ENCODE measurements at places on chromosomes 3 and 15.

- DNase-seq = peak; percentile 91
Measured at GRCh38 chr15:45200001-45200798, 12.4 kb upstream of the SHF start.

GRCh38 chr15:84671211-84671610, 13.2 kb upstream of the NMB start:
- DNase-seq = no peak

DNA sequence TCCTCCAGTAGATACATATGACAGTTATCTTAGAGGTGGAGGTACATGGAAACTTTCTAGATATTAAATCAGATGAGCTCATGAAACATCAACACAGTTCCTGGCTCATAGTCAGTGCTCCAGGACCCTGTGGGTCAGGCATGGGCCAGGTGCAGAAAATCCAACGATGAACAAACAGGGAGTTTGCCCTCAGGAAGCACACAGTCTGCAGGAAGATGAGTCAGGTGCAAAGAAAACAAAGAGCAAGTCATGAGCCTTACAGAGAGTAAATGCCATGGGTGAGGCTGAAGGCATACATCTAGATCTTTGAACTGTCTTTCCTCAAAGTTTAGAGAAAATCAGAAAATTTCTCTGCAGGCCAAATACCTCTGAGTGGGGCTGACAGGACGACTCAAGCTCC, 184.2 kb upstream of the TPM1 start:
- no peak for DNase-seq

DNA sequence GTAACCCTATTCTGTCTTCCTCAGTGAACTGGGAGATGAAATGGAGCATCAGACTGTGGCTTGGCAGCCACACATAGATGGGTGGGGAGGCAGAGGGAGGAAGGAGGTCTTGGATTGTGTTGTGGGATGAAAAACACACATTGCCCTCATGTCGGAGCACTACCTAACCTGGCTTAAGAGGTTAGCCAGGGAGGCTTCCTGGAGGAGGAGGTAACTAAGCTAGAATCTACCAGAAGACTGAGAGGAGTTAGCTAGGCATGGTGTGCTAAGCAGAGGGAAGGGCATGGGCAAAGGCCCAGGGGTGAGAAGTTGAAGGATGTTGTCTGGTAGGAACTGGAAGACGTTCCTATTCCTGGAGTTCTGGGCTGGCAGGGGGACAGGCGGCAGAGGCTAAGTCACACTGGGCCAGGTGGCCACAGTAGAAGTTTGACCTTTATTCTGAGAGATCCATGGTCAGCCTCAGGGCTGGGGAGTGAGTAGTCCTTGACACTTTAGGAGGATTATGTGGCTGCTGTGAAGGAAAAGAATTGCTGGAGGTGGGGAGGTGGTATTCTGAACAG, 7.7 kb upstream of the PRKCD start:
- DNase-seq = peak; percentile 13

- no peak for DNase-seq
Measured at GRCh38 chr15:41881550-41881919, 12.3 kb downstream of the SPTBN5 start.

GRCh38 chr3:2082871-2083480, 15.7 kb upstream of the CNTN4 start:
- no peak for DNase-seq

GRCh38 chr15:69093614-69094013, 66.8 kb upstream of the GLCE start:
- DNase-seq = no peak
